ENCODE measurements at places on chromosomes 2 and 18.

- DNase-seq: no peak
Observed at GRCh38 chr2:216923706-216924105, 63.8 kb upstream of the TNP1 start.

DNA sequence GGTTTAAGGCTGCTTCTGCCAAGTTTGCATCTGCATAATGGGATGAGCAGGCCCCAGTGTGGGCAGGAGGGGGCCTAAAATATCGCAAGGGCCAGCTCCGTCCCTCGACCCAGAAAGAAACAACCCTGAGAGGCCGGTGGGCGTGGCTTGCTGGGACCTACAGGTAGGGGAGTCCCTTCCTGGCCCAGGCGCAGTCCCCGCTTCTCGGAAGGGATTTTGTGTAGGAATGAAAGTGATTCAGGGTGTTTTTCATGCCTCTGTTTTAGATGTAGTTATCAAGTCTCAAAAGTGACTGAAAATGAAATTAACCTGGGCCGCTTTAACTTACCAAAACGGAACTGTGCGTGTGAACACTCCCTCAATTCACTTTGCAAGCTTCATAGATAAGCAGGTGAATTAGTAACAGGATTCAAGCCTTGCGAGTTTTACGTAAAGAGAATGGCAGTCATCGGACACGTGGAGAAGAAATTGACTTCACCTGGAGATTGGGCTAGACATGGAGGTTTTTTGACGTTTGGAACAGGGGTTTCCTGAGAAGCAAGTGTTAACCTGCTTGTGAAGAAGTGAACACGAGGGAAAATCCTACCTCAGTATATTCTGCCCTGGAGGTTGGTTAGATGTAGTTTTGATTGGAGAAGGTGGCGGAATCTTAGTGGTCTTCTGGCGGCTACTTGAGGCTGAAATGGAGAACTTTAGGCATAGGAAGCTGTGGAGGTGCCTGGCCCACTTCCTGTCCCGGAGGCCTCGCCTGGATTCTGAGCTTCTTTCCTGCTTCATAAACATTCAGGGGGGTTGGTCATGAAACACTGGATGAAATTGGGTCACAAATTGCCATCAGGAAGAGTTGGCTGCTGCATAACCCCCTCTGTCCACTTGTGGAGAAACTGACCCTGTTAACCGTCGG is 1.7 kb downstream of the NCK2 start:
- peak; percentile 96 for DNase-seq

DNA sequence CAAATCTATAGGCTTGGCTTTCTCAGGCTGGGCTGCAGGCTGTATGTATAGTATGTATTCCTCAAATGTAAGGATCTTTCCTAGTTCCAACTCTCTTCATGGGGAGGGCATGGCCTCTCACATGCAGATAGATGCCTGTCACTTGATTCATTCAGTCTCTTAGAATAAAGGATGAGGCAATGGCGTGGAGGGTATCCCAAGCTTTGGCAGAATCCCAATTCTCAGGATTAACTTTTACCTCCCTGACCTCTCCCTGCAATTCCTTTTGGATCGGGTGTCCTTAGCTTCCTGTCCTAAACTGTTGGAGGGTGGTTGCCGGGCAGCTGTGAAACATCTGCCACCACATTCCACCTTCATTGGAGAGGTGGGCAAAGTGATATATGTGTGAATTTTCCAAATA is 80.3 kb downstream of the INSIG2 start:
- DNase-seq: no peak

- DNase-seq: no peak
Observed at GRCh38 chr2:64773461-64774118, 119.9 kb upstream of the SERTAD2 start.

- DNase-seq: no peak
Observed at GRCh38 chr2:239876271-239876947, 148.7 kb downstream of the NDUFA10 start.

- DNase-seq: no peak
Observed at GRCh38 chr2:160989778-160990177, 170.4 kb upstream of the TANK start.

DNA sequence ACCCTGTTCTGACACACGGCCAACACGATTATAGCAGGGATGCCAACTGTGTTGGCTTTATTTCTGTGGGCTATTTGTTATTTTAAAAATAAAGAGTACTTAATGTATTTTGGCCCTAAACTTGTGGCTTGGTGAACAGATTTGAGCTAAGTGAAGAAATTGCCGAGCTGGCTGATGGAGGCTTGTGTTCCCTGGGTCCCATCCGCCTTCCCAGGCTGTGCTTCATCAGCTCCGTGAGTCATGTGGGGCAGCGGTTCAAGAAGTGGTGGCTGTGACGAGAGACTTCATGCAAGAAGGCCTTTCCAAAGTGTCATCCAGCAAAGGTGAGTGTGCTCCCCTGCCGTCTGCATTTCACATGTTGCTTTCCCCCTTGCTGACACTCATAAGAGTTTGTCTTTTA is 73.6 kb upstream of the NCK2 start:
- no peak for DNase-seq

DNA sequence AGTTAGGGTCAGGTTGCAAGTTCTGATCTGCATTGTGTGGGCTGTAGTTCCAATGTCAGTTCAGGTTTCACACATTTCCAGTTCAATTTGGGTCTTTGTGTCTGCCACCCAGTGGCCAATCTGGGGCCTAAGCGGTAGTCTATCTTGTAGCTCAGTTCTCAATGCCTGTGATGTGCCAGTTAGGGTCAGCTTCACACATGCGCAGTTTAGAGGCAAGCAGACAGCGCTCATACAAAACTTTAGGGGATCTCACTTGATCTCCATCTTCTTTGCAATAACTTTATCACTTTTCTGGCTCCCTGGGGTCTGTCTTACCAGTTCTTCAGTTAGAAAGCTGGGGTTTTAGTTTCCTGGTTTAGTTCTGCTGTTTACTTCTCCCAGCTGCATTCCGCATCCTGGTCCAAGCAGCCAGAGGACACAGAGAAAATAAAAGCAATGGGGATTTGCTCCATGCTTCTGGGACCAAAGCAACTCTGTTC is 11.0 kb upstream of the ZNF24 start:
- DNase-seq: peak; percentile 39

DNA sequence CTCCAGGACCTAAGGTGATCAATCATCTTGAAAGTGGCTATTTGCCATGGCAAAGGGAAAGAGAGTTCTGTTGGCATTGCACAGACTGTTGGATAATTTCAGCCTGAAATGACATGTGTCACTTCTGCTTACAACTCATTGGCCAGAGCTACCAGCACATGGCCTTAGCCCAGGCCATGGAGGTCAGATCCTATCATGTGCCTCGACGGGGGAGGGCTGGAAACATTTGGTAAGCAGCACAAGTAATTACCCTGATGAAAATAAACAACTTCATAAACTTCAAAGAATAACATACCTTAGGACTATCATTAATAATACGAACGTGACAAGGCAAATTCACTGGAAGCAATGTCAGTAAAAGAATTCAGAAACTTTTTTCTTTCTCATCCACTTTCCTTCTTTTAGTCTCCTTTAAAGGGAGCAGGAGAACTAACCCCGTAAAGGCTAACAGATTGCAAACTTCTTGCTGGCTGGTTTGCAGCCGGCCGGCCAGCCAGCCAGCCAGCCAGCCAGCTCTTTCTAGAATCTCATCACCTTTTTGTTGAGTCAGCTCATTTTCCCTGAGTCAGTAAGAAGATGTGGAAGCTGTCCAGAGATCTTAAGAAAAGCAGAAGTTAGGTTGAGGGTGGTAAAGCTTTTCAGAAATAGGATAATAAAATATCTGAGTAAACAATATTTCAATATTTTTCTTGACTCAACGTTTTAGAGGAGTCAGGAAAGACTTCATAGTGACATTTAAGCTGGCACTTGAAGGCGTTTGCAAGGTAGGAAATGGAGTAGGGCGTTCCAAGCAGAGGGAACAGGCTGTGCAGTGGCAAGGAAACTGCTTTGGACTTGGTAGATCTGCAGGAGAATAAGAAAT is 31.9 kb downstream of the CNRIP1 start:
- DNase-seq: no peak

DNA sequence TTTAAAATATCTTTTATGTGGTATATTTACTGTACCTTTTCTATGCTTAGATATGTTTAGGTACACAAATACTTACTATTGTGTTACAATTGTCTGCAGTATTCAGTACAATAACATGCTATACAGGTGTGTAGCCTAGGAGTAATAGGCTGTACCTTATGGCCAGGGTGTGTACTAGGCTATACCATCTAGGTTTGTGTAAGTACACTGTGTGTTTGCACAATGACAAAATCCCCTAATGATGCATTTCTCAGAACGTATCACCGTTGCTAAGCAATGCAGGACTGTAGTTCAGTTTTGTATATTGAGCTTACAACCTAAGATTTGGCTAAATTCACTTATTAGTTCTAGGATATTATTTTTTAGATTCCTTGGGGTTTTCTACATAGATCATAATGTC is 332.3 kb upstream of the HS6ST1 start:
- no peak for DNase-seq
